ENCODE measurements at places on chromosomes 7 and 10.

- DNase-seq = no peak
Observed at GRCh38 chr10:102644066-102644645, at the start of gene TRIM8. TSS of gene TRIM8 (plus strand) at chr10:102644479. CDS start at chr10:102644618, 139 bp downstream.

- DNase-seq = no peak
Observed at GRCh38 chr7:120054376-120055100, 218.4 kb upstream of the KCND2 start.

DNA sequence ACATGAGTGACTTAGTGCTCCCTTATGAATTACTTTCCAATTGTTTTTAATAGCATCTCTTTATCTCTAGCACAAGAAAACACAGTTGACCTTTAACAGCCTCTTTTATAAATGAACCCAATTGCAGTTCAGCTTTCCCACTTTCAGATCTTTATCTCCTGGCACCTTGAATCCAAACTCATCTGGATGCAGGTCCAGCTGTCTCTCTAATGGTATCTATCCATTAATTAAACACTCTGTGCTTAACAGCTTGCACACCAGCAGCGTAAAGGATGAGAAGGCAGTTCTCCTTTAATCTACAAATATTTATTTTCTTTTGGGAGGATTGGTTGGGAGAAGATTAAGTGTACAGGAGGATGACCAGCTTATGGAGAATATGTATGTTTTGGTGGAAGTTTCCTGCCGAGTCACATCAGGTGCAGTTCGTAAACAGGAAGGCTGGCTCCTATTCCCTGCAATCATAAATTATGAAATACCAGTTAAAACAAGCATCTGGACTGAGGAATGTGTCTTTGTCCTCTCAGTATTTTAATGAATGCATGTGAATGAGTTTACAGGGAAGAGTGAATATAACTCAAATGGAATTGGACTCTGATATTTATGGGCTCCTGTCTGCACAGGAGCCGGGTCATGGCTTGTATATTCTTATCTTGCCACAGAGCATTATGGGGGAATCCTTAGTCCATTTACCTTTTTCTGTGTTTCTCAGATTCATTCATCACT, 232.7 kb downstream of the PHF14 start:
- no peak for DNase-seq

- DNase-seq = no peak
Observed at GRCh38 chr7:119007236-119007635, 782.7 kb downstream of the ANKRD7 start.

DNA sequence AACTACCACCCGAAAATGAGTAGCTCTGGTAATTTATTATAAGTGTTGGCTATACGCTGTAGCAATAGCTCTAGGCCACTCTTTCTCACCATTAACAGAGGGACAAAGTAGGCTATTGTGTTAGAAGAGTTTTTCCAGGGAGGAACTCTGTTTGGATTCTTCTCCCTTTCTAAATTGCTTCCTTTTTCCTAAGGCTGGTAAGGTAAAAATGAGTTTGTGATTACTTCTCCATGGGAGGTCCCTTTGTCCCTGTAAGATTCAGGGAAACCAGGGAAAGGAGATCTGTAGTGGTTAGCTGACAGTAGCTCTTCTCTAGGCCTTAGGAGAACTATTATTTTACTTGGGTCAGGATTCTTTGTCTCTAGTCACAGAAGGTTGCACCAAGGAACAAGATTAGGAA, 23.2 kb upstream of the SEMA3E start:
- DNase-seq = no peak

- no peak for DNase-seq
Observed at GRCh38 chr10:15106352-15107013, 9.3 kb downstream of the RPP38 start.

GRCh38 chr7:104621321-104621720, 292.9 kb downstream of the LHFPL3 start:
- DNase-seq = no peak

GRCh38 chr10:123901621-123902020, 10.0 kb upstream of the CPXM2 start:
- DNase-seq = no peak

- no peak for DNase-seq
Observed at GRCh38 chr7:100430493-100431285, 1.1 kb downstream of the MEPCE start.

- no peak for DNase-seq
Observed at GRCh38 chr7:23254051-23254681, 7.6 kb downstream of the GPNMB start.

DNA sequence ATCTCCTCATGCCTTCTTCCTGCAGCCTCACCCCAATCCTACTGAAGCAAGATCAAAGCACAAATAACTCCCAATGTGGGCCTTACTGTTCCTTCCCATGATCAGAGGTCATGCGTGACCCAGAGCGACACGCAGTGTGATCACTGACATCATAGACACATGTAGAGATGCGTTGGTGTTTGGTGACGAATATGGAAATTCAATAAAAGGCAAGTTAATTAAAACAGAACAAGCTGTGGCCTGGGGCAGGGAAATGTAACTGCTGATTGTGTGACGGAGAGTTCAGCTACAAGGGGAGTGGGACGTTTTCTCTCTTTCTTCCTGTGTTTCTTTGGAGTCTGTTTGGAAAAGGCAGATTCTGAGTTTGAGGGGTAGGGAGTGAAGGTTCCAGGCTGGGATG, 34.8 kb upstream of the CARD11 start:
- no peak for DNase-seq

DNA sequence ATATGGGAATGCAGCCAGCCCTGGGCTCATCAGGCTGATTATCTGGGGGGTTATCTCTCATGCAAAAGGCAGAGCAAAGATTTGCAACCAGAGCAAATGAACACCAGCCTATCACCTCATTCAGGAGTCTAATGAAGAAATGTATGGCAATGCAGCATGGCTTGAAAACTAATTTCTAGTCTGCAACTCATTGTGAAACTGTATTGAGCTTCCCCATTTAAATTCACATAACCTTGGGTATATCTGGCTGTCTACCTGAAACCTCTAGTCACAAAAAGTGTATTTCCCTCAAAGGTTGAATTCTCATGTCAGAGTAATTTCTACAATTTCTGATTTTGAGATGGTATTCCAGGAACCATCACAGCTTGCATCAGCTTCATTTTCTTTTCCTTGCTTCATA, 240.0 kb downstream of the SDHAF3 start:
- no peak for DNase-seq

DNA sequence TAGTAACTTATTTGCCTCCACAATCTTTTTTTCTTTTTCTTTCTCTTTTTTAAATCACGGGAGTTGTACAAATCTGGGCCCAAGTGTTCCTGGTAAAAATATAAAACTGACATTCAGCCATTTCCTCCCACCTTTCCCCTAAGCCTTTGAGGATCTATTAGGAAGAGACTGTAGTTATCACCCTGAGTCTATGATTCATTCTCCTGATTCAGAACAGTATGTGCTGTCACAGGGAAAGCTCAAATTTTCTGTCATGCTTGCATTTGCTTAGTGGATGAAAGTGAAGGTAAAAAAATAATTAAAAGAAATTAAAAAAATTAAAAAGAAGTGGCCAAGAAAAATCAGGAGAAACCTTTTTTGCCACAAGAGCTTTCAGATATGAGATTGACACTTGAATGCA, 71.7 kb downstream of the KIF20B start:
- no peak for DNase-seq

DNA sequence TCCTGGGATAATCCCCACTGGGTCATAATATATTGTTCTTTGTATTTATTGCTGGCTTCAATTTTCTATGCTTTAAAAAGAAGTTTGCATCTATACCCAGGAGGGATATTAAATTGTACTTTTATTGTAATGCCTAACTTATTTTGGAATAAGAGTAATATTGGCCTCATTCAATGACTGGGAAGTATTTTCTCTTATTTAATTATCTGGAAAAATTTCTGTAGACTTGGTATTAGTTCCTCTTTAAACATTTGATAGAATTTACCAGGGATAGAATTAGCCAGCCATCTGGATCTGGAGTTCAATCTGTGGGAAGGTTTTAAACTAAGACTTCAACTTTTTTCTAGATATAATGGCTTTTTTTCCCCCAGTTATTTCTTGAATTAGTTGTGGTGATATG, 115.2 kb upstream of the ZNF32 start:
- no peak for DNase-seq
